ENCODE measurements at places on chromosomes 4 and X.
A peak's percentile ranks its signal among the peaks of the same experiment; 100 is the strongest.

DNA sequence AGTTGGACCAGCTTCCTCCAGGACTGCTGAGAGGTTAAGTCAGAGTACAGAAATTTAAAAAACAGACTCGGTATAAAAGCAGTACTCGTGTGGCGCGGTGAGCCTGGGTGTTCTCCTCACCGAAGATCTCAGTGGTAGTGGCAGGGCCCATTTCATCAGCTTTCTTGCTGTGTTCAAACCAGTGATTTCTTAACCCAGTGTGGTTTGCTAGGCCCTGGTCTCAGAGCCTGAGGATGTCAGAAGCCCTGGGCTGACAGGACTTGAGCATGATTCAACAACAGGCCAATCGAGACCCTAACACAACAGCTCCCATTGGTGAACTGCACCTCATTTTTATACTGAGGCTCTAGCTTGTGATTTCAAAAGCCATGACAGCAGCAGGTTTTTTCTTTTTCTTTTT, 23.2 kb downstream of the PRIMPOL start:
- no peak for DNase-seq

DNA sequence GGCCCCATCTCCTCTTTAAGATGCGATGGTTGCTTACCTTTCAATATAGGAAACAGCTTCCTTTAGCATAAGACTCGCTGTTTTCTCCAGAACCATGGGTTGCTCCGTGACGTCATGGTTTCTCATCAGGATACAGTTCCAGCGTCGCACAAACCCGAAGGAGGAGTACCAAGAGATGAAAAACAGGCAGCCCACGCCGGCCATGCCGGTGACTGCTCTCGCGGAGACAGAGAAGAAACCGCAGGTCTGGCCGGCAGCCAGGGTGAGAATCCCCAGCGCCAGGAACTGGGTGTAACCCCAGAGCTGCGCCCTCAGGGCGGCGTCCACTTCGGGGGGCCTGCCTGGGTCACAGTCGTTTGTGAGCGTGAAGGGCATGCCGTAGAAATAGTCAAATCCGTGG, 11.4 kb downstream of the ARSD start:
- no peak for DNase-seq

DNA sequence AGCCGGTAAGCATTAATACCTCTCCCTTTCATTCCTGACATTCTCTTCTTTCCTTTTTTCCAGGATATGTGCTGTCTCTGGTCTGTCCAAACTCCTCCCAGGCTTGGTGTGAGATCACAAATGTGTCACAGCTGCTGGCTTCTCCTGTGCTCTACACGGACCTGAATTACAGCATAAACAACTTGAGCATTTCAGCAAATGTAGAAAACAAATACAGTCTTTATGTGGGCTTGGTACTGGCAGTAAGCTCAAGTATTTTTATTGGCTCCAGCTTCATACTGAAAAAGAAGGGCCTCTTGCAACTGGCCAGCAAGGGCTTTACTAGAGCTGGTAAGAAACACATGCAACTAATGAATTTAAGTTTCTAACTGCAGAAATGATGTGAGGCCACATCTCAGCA, 8.4 kb downstream of the NIPAL1 start:
- peak; percentile 10 for DNase-seq

- no peak for DNase-seq
Observed at GRCh38 chrX:1587161-1587560, 4.2 kb upstream of the AKAP17A start.

DNA sequence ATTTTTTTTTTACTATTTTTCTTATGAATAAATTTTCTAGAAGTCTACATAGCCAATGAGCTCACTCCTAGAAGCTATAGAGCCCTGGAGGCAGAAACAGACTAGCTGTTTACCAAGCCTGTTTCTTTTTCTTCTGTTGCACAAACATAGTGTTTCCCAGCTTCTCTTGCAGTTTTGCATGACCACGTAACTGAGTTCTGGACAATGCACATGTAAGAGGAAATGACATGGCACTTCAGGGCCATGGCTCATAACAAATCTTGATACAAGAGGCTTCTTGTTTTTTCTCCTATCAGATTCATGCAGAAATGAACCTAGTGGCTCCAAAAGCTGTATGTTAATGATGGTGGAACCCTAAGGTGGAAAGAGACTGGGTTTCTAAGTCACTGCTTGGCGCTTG, 127.4 kb downstream of the ZNF330 start:
- no peak for DNase-seq

- peak; percentile 55 for DNase-seq
Observed at GRCh38 chrX:68895341-68895755, 66.5 kb downstream of the EFNB1 start.

GRCh38 chrX:136687457-136687856, 39.5 kb downstream of the CD40LG start:
- no peak for DNase-seq

DNA sequence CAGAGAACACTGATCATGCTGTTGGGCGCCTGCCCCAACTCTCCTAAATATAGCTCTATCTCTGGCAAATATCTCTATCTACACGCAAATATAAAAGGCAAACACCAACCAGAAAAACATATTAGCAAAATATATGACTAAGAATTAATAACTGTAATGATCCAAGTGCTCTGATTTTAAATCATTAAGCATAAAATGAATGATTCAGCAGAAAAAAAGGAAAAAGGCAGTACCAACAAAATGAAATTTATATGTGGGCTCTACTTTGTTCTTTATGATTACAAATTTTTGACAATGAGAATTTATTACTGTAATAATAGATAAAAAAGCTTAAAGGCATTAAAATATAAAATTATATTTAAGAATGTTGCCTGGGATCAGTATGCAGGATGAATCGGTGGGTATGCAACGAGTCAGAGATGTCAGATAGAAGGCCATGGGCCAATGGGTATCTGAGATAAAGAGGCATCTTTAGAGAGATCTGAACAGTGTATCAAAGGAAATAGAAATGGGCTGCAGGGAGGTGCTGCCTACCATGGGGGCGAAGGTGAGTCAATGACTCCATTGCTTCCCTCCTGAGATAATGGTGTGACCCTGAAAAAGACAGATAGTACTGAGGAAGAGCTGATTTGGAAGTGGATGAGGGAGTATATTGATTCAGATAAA, 234.8 kb downstream of the SCFD2 start:
- no peak for DNase-seq

DNA sequence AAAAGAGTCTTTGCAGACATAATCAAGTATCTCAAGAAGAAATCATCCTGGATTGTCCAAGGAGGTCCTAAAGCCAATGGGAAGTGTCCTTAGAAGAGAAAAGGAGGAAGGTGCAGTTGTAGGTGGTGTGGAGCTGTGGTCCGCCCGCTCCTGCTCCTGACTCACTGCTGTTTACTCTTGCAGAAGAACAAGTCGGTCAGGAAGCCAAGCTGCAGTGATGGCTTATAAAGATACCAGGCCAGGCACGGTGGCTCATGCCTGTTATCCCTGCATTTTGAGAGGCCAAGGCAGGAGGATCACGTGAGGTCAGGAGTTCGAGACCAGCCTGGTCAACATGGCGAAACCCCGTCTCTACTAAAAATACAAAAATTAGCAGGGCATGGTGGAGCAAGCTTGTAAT, 66.4 kb upstream of the ATP6AP2 start:
- DNase-seq: no peak

DNA sequence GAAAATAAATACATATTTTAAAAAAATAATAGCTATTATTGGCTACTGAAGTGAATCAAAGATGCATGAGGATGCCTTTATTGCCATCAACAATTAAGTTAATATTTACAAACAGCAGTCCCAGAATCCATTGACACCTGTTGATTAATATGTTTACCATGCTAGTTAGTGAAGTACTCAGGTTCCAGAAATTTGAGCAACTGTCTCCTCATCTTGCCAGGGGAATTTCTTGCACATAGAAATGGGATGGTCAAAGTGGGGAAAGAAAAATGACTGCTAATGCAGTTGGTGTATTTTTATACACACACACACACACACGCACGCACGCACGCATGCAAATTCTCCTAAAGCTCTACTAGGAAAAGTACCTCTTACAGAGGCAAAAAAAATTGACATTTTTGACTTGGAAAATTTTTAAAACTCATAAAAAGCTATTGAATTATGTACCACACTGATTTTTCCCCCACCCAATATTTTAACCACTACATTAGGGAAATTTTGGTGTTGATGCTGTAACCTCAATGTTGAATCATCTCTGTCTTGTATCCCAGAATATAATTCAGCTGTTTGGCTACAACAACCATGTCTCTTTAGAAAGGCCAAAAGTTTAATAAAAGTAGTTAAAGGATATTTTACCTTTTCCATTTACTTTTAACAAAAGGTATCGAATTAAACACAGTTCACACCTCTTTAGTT, 105.3 kb upstream of the TMEM150C start:
- no peak for DNase-seq

GRCh38 chrX:12488771-12489170, 302.4 kb upstream of the PRPS2 start:
- no peak for DNase-seq

DNA sequence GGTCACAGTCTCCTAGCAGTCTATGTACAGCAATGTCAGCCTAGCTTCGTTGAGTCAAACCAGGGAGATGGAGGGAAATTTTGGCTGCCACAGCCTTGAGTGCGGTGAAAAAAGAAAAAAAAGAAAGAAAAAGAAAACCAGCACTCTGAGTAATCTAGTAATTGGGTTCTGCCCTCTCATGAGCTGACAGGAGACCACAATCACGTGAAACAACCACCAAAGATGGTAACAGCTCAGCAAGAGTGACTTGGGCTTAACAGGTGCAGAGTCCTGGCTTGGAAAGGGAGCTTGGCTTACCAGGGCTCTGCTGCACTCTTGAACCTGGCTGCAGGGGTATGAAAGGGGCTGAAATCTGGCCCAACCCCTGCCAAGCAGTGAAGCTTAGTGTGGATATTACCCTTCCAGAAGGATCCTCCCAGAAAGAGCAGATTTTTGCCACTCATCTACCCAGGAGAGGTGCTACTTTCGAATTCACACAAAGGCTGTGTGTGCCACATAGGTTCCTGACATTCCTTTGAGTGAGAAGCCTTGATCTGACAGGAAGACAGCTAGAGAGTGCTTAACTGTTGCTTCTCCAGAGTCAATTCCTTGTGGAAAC, 350.3 kb downstream of the PTTG2 start:
- no peak for DNase-seq

DNA sequence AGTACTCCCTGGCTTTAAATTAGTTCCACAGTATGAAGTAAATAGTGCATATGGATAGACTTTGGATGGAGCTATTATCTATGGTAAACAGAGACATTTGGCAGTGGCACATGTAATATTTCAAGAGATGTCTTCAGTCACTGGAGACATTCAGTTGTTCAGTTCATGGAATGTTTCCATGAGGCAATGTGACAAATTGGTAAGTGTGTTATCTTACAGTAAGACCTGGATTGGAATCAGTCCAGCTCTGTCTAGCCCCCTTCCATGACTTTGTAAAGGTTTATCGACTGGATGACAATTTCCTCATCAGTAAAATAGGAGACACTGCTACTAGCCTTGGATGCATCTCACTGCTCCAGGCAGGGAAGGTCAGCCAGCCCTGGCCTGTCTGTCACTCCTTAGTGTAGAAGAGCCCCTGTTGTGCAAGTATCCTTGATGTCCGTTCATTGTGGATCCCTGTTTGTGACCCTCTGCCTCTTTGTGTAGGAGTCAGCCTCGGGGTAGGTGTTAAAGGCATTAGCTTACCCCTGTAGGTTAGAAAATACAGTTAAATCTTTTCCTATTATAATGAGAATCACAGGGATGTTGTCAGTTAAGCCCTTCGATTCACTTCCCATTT, 335.9 kb downstream of the ANK2 start:
- DNase-seq: no peak

- no peak for DNase-seq
Observed at GRCh38 chr4:72779241-72779640, 210.2 kb upstream of the ADAMTS3 start.

DNA sequence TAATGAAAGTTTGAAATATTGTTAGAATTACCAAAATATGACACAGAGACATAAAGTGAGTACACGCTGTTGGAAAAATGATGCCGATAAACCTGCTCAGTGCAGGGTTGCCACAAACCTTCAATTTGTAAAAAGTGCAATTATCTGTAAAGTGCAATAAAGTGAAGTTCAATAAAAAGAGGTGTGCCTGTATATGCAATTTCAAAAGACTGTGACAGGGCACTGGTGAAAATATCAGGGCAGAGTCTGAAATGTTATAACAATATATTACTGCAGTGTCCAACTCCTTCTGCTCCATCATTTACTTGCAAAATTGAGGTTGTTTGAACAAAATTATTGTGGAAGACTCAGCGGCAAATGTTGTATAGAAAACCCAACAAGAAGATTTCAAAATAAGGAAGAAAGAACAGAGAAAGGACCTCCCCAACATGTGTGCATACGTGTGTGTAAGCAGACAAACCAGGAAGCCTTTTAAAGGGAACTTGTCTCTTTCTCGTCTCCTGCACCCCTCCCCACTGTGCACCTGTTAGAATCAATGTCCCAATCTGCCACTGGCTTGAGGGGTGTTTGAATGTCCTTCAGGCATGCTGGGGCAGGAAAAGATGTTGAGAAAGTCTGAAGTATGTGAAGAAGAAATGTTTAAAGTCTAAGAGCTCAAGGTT, 96.2 kb downstream of the MAOB start:
- DNase-seq: no peak

DNA sequence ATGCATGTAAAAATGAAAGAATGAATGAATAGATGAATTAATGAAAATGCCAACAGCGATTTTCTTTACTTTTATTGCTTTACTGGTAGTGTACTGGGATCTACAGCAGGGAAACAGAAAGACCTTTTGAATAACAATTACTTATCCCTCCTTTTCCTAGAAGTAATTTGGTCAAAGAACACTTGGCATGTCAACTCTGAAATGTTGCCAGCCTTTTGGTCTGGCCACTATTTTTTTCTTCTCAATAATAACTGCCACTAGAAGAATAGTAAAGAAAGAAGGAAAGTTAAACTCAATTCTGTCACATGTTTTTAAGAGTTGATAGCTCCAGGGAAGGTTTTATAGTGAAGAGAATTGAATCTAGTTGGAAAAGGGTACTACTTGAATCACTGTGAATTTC, 52.9 kb downstream of the EPHA5 start:
- no peak for DNase-seq

DNA sequence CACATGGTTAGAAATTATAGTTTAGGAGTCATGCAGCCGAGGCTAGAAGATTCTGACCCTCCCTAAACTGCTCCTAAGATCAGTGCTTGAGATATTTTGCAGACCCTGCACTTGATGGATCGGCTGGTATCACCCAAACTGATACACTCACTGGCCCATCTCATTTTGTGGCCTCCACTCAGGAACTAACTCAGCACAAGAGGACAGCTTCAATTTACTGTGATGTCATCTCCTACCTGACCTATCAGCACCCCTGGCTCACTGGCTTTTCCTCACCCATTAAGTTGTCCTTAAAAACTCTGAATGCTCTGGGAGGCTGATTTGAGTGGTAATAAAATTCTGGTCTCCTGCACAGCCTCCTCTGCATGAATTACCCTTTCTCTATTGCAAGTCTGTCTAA, 450.9 kb downstream of the PCDH10 start:
- no peak for DNase-seq

DNA sequence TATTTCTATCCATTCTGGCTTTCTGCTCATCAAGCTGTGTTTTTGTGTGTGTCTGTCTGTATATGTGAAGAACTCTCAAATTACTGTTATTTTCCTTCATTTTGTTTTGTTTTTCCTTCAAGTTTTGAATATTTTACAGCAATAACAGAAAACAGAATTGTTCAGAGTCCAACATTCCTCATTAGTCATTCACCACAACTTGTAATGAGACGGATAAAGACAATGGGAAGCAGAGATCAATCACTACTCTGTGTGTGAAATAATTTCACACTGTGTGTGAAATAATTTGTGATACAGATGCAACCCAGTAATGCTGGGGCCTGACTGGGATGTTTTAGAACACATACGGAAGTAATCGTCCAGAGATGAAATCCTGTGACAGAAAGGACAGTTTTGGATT, 55.2 kb downstream of the HPGD start:
- no peak for DNase-seq

Data from MG63 (cell line).